ENCODE measurements at places on chromosomes 7 and 10.

GRCh38 chr10:21336476-21337170 lies 188.9 kb downstream of the SKIDA1 start:
- H3K27me3 ChIP-seq: no peaks in the 10 kb centered on the region
- H3K4me1 ChIP-seq: no peaks in the 10 kb centered on the region
- no peaks in the 10 kb centered on the region for H3K36me3 ChIP-seq
- no peak overlapping the region for H3K27ac ChIP-seq
- H3K4me3 ChIP-seq: no peak overlapping the region

GRCh38 chr7:126411821-126412383 lies 840.8 kb downstream of the GRM8 start:
- no peak overlapping the region for H3K4me3 ChIP-seq
- H3K4me1 ChIP-seq: no peaks in the 10 kb centered on the region
- DNase-seq: no peak
- H3K36me3 ChIP-seq: no peaks in the 10 kb centered on the region
- no peaks in the 10 kb centered on the region for H3K27me3 ChIP-seq
- H3K27ac ChIP-seq: no peak overlapping the region

DNA sequence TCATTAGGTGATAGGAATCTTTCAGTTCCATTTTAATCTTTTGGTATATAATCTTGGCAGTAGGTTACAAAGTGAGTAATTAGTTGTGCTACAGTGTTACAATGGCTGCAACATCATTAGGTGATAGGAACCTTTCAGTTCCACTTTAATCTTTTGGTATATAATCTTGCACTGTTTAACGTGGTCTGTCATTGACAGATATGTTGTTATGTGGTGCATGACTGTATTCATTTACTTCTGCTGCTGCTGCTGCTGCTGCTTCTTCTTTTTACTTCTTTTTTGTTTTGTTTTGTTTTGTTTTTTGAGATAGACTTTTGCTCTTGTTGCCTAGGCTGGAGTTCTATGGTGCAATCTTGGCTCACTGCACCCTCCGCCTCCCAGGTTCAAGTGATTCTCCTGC lies 28.6 kb downstream of the ST7 start:
- no peak overlapping the region for H3K4me3 ChIP-seq
- no peak overlapping the region for H3K27ac ChIP-seq
- no peaks in the 10 kb centered on the region for H3K4me1 ChIP-seq
- DNase-seq: no peak
- H3K36me3 ChIP-seq: no peaks in the 10 kb centered on the region

DNA sequence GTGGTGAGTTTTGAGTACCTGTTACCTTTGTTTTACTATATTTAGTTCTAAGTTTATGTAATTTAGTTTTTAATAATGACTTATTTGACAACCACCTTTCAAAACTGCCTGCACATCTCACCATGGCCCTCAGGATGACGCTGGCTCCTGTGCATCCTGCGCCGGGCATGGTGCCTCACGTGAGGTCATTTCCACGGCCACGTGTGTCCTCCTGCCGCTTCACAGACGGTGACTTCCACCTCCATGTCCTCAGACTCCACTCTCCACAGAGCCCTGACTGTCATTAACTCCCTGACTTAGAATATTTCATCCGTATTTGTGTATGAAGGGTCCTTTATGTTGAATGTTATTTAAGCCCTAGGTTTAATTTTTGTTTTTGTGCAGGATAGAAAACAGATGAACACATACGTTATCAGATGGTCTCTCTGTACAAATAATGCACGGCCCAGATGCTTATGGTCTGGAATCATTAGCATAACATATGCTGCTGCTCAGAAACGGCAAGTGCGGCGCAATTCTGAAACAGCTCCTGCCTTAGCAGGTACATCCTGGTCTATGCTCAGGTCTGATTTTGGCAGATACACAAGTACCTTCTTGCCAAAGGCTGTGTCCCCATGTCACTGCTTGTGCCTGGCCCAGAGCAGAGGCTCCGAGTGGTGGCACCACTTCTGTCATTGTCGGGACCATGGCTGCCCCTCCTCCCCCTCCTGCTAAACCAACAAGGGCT lies 155.8 kb downstream of the WDR37 start:
- no peaks in the 10 kb centered on the region for H3K27me3 ChIP-seq
- DNase-seq: no peak
- H3K4me3 ChIP-seq: no peak overlapping the region

GRCh38 chr10:7194571-7194970 lies 216.3 kb downstream of the SFMBT2 start:
- H3K4me1 ChIP-seq: no peaks in the 10 kb centered on the region
- H3K27ac ChIP-seq: no peak overlapping the region
- no peaks in the 10 kb centered on the region for H3K27me3 ChIP-seq
- peaks cover 100% of the 10 kb centered on the region for H3K36me3 ChIP-seq
- H3K4me3 ChIP-seq: no peak overlapping the region

DNA sequence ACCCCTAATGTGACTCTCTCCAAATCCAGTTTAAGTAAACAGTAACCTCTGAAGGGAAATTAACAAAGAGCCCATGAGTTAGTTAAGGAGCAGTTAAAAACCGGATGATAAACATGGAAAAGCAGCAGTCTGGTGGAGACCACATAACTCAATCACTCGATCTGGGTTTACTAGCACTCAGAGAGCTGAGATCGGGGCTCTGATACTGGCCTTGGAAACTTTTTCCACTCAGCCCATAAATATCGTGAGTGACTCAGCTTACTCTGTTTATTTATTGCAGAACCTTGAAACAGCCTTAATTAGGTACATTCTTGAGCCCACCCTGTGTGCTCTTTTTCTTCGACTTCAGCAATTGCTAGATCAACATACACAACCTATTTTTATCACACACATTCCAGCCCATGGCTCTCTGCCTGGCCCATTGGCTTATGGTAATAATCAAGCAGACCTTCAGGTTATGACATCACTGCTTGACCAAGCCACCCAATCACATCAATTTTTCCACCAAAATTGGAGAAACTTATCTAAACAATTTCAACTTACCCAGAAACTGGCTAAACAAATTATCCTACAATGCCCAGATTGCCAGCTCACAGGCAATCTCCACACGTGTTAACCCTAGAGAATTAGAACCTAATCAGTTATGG lies 82.2 kb upstream of the GPR22 start:
- no peaks in the 10 kb centered on the region for H3K36me3 ChIP-seq
- no peak overlapping the region for H3K27ac ChIP-seq
- H3K4me1 ChIP-seq: no peaks in the 10 kb centered on the region
- no peaks in the 10 kb centered on the region for H3K27me3 ChIP-seq

DNA sequence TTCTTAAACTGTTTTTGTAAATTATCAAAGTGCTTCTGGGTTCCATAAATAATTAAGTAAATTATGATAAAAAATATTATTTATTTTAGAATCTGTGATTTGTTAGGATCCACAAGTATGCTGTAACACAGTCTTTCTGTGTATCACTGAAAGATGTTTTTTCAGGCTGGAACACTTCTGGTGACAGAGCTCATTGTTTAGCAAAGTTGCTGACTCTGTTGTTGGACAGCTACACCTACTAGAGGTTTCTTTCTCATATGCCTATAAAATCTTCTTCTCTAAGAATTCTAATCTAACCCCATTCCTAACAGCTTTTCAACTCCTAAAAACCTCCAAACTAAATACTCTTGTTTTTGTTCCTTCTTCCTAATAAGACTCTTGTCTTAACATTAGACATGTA lies 176.8 kb downstream of the THSD7A start:
- no peak for DNase-seq
- no peak overlapping the region for H3K27ac ChIP-seq
- no peak overlapping the region for H3K4me3 ChIP-seq

GRCh38 chr10:103882285-103883007 lies 27.1 kb upstream of the SH3PXD2A start:
- H3K36me3 ChIP-seq: peaks cover 50% of the 10 kb centered on the region
- H3K27me3 ChIP-seq: no peaks in the 10 kb centered on the region
- no peaks in the 10 kb centered on the region for H3K4me1 ChIP-seq
- no peak overlapping the region for H3K4me3 ChIP-seq

- no peak for DNase-seq
- no peaks in the 10 kb centered on the region for H3K27me3 ChIP-seq
- H3K4me3 ChIP-seq: no peak overlapping the region
These were observed 121.3 kb downstream of the AGMO start for GRCh38 chr7:15440482-15440881.

DNA sequence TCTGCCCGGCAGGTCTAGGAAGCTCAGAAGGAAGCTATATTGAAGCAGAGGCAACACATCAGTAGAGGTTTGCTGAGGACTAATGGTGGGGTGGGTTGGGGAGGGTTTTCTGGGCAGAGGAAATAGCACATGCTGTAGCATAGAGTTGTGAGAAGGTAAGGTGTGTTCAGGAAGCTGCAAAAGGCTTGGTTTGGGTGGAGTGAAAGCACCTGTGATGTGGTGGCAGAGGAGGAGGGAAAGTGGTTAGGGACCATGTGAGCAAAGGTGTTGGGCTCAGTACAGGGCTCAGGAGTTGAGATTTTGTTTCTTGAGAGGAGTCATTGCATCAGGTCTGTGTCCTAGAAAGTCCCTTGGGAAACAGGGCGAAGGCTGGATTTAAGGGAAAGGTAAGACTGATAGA lies 294.6 kb downstream of the SORCS3 start:
- H3K4me1 ChIP-seq: no peaks in the 10 kb centered on the region
- no peaks in the 10 kb centered on the region for H3K36me3 ChIP-seq

DNA sequence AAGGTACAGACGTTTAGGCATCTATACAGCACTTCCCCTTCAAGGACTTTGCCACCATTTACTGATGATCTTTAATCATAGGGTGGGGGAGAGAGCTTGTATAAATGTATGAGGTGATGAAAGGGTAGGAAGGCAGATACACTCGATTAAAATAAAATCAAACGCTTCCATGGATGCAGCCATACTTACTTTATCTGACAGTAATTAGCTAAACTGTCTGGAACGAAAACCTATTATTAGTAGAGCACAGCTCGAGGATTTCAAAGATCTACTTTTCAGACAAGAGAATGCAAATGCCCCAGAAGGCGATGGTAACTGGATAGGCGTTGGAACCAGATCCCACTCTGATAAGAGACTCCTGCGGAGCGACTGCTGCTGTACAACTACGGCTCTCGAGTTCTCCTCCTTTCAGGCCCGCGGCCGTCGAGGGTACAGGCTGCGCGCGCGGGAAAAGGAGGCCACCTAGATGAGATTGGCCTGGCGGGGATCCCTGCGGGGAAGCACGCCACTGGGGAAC lies 3.1 kb upstream of the NKX2-3 start:
- no peak for DNase-seq
- H3K4me3 ChIP-seq: no peak overlapping the region
- H3K27ac ChIP-seq: no peak overlapping the region
- H3K4me1 ChIP-seq: no peaks in the 10 kb centered on the region

GRCh38 chr10:59354434-59354833 lies 7.9 kb downstream of the FAM13C start:
- no peak for DNase-seq
- H3K36me3 ChIP-seq: no peaks in the 10 kb centered on the region
- H3K4me3 ChIP-seq: no peak overlapping the region
- H3K27me3 ChIP-seq: no peaks in the 10 kb centered on the region

DNA sequence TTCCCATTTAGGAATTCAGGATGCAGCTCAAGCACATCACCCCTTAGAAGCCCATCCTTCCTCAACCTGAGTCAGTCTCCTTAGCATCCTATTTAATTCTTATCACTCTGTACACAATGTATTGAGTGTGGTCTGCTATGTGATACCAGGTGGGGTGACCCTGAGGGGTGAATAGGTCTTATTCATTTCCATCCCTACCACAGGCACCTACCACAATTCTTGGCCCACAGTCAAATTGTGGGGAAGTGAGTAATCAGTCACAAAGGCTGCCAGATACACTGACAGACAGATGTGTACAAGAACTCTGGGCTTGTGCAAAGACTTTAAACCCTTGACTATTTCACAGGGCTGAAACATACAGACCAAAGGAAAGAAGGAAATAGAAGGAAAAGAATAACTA lies 560.5 kb downstream of the PARD3 start:
- no peaks in the 10 kb centered on the region for H3K27me3 ChIP-seq
- H3K36me3 ChIP-seq: no peaks in the 10 kb centered on the region
- H3K4me1 ChIP-seq: no peaks in the 10 kb centered on the region
- H3K27ac ChIP-seq: no peak overlapping the region
- peak; percentile 40 for DNase-seq

GRCh38 chr10:6473430-6473829 lies 106.6 kb downstream of the PRKCQ start:
- peak; percentile 83 for DNase-seq
- peak overlapping the region; percentile 95 for H3K27ac ChIP-seq
- peaks cover 50% of the 10 kb centered on the region for H3K36me3 ChIP-seq

DNA sequence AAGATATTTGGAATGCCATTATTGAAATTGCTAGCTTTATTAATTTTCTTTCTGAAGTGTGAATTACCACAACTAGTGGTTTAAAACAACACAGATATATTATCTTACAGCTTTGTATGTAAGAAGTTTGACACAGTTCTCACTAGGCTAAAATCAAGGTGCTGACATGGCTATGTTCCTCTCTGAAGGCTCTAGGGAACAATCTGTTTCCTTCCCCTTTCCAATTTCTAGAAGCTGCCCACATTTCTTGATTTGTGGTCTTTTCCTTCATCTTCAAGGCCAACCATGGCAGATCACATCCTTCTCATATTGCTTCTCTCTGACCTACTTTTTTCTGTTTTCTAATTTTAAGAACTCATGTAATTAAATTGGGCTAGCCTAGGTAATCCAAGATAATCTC lies 43.3 kb upstream of the SLC26A3 start:
- H3K27ac ChIP-seq: no peak overlapping the region
- no peaks in the 10 kb centered on the region for H3K4me1 ChIP-seq
- H3K4me3 ChIP-seq: no peak overlapping the region
- H3K36me3 ChIP-seq: no peaks in the 10 kb centered on the region

DNA sequence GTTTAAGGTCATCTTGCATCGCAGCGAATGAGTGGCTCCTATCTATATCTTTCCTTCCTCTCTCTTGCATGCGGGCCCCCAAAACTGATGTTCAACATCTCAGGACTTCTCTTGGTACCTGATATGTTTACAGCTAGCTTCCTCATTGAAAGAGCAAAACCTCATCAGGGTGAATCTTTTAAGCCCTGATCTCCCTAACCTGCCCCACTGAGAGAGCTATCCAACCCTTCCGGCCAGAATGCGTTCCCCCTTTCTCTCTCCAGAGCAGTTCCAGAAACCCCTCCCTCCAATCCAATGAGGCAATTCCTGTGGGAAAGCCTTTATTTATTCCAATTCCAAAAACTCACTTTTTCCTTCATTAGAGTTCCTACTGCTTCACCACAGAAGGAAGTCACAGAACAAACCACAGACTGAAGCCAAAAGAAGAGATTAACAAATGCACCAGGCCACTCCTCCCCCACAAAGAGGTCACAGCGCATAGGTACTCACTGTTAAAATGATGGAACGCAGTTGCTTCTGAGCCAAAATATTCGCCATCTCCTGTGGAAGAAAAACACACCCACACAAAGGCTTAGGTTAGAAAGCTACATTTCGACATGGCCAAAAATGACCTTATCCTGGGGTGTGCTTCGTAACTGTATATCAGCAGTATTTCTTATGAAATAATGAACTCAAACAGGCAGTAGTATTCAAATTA lies 232.4 kb downstream of the ELMO1 start:
- H3K27me3 ChIP-seq: no peaks in the 10 kb centered on the region
- H3K36me3 ChIP-seq: peaks cover 30% of the 10 kb centered on the region
- H3K27ac ChIP-seq: no peak overlapping the region
- DNase-seq: no peak
- H3K4me3 ChIP-seq: no peak overlapping the region

All from DND-41 (cell line).